ENCODE measurements at places on chromosomes 13 and 19.

GRCh38 chr13:73822668-73823592, 311.3 kb downstream of the KLF12 start:
- no peak for DNase-seq

DNA sequence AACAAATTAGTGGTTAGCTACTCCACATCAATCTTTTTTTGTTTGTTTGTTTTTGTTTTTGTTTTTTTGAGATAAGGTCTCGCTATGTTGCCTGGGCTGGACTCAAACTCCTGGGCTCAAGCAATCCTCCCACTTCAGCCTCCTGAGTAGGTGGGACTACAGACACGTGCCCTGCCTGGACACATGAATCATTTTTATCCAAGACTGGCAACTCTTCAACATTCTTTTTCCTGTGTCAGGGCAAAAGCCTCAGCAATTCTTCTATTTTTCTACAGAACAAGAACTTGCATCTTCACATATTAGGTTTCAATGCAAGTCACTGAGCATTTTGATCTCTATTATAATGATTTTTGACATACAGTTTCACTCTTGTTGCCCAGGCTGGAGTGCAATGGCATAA, 76.8 kb upstream of the LRCH1 start:
- DNase-seq, result no peak

DNA sequence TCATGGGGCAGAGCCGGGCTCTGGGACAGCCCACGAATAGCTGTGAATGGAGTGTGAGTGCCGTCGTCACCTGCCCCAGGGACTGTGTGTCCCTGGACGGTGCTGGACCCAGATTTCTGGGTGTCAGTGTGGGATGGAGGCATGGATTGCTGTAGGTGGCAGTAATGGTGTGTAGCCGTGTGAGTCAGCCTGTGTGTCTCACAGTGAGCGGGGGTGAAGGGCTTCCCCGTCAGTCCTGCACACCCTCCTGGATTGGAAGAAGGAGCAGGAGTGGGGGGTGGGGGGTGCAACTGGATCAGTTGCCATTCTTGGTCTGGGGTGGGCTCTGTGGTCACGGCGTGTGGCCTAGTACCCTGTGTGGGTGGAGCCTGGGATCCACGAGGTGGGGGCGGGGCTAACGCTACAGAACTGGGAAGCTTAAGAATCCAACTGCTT, 6.5 kb upstream of the LTBP4 start:
- peak; percentile 60 for DNase-seq

GRCh38 chr13:29893438-29893837, 43.0 kb upstream of the UBL3 start:
- no peak for DNase-seq

DNA sequence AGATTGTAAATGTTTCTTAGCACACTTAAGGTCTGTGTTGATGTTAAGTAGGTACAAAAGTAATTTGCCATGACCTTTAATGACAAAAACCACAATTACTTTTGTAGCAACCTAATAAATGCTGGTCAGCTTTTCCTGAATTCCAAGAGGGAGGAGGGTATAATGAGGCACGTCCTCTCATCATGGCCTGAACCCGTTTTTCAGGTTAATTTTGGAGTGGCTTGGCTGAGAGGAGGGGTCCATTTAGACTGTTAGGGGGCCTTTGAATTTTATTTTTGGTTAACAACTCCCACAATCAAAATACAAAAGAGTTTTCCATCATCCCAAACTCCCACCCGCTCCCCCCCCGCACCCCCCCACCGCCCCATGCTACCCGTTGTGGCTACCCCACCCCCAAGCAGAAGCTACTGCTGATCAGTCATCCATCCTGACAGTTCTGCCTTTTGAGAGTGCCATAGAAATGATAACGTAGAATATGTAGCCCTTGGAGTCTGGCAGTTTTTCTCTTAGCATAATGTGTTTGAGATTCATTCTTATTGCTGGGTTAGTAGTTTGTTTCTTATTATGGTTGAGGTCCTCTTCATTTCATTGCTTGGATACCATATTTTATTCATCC, 14.4 kb upstream of the PLEKHF1 start:
- peak; percentile 8 for DNase-seq
